EH (cell line): ENCODE measurements at places on chromosomes 2 and 18.

DNA sequence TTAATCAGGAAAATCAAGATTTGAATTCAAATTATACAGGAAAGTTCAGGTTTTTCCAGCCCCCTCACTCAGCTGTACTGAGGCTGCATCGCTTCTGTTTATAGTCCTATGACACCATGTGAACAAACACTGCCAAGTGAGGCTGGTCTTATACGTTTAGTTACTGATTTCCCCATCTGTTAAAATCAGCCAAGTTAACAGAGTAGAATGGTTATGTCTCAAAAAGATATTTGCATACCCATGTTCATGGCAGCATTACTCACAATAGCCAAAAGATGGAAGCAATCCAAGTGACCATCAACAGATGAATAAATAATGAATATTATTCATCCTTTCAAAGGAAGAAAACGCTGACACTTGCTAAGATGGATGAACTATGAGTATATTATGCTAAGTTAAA, 43.8 kb downstream of the REEP1 start:
- no peak for DNase-seq

GRCh38 chr2:11559786-11560155, 25.9 kb downstream of the GREB1 start:
- no peak for DNase-seq

GRCh38 chr18:62325806-62326645, 916 bp downstream of the TNFRSF11A start:
- peak; percentile 23 for DNase-seq

- no peak for DNase-seq
Observed at GRCh38 chr2:139465789-139466188, 685.6 kb upstream of the NXPH2 start.

DNA sequence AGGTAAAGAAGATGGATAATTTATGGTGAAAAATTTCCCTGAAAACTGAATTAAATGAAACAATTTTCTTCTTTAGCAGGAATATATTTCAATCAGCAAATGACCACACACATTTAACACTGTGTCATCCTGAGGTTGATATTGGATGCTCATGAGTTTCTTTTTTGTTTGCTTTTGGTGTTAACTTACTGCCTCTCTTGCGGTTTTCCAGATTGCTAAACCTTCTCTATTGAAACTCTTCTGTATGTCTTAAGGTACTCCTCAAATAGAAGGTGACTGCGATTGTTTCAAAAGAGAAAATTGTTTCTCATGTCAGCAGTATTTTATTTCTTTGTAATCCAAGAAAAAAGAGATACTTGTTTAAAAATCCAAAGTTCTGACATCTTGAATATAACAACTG, 99.1 kb downstream of the LRRTM1 start:
- DNase-seq, result no peak

GRCh38 chr2:219073413-219074129, 12.8 kb upstream of the IHH start:
- DNase-seq, result peak; percentile 64

- no peak for DNase-seq
Observed at GRCh38 chr2:43454791-43455190, 141.0 kb downstream of the THADA start.

GRCh38 chr2:163269374-163270021, 430.9 kb upstream of the KCNH7 start:
- no peak for DNase-seq

DNA sequence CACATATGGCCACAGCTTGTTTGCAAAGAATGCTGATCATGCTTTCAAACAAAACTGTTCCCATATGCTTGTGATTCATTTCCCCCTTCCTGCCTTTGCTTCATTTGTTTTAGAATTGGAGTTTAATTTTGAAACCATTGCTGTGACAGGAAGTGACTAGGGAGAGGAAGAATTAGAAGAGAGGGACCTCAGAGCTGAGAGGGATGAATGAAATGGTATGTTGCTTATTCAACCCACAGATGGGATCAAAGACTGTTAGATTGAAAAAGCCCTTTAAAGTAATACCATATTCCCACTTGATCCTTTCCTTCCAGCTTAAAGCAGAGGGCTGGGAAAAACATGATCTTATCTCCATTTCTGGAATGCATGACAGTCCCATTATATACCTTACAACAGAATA, 106.2 kb upstream of the RNF152 start:
- peak; percentile 97 for DNase-seq

DNA sequence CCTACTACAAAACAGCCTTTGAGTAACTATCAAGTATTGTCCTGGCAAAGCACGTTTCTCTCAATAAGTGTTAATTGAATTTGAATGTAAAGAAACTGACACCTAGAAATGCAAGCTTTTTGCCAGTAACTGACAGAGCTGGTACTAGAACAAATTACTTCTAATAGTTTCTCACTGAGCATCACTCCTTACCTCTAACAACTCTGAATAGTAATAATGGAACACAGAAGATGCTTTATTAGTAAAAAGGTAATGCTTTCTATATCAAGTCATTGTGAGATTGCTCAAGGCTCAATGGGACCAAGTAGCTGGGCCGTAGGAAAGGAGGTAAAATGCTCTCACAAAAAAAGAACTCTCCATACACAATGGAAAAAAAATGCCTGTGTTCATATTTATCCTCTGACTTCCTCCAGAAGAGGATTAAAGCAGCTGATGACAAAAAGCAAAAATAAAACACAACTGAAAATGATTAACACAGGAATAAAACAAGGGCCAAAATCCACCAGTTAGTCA, 11.8 kb downstream of the RASGRP3 start:
- DNase-seq, result no peak

- DNase-seq, result peak; percentile 51
Observed at GRCh38 chr2:215717501-215718381, 281.9 kb upstream of the FN1 start.

DNA sequence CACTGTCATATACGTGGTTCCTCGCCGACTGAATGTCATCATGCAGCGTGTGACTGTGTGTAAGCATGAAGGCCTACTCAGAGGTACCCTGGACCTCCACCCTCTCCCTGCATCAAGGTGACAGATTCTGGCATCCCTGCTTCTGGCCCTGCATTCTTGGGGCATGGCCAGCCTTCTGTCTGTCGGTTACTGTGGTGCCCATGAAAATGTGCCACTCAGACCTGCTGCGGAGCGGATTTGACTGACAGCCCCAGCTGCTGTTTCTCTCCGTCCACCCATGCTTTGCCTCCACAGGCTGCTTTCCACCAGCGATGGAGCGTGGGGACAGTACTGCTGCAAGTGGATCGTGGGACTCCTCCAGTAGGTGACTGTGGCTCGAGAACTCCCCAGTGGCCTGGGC, 9.6 kb downstream of the TMEM177 start:
- no peak for DNase-seq

DNA sequence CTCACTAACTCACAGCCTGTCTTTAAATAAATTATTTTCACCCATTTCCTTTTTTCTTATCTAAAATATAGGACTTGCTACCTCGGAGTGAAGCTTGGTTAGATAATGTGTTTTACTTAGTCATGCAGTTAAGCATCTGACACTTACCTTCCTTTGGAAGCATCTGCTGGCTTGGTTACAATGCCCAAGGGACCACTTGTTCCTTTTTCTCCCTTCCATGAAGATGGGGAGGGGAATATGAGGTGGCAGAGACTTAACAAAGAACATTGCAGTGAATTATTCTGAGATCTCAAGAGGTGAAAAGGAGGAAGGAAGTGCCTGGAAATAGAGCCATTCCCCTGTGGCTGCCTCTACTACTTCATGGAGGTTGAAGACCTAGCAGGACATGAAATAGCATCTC, 145.4 kb upstream of the FOSL2 start:
- no peak for DNase-seq

- DNase-seq, result no peak
Observed at GRCh38 chr18:44777457-44778192, 96.9 kb downstream of the SETBP1 start.

- DNase-seq, result peak; percentile 45
Observed at GRCh38 chr2:178306352-178307073, 112.2 kb downstream of the OSBPL6 start.

- peak; percentile 54 for DNase-seq
Observed at GRCh38 chr2:8821276-8822217, 15.9 kb downstream of the KIDINS220 start.

DNA sequence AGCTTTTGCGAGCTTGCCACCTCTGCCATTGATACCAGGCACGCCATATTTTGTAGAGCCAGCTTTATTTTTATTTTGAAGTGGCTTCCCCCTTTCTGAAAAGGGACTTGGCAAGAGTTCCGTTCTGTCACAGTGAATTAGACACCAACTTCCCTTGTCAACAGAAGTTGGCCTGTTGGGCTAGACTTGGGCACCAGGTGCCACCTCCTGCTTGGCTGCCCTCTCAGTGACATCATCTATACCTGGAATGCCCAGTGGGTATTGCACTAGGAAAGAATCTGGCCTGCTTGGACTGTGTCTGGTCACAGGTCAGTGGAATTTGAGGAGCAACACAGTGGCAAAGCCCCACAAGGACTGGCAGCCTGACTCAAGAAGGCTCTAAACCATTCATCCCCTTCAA, 101.0 kb downstream of the BCL2L11 start:
- DNase-seq, result no peak

DNA sequence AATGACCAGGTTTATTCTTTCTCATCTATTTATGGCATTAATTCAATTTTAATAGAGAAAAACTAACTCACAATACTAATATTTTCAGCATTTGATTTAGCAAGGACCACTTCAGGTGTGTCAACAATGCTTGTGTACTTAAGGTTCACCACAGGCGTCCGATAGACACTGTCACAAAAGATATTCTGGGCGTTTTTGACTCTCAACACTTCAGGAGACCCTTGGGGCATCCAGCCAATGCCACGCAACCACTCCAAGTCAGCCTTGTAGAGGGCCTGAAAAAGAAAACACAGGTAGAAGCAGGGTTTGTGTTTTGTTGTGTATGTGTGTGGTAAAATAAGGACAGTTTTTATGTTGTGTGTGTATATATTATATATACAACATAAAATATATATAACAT, 158.2 kb downstream of the NEB start:
- DNase-seq, result no peak

DNA sequence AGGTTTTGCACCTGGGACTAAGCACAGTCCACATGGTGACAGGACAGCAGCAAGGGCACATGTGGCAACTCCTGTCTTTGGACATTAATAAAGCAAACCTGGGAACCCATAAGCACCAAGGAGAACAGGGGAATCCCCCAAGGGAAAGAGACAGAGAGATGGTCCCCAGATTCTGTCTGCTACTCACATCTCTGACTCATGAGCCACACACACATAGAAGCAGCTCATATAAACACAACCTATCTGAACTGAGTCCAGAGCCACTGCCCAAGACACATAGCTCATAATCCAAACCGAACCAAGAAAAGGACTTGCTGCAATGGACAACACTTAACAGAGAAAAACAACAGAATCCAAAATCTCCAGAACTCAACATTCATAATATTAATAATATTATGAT, 82.5 kb downstream of the OSBPL1A start:
- peak; percentile 24 for DNase-seq

- no peak for DNase-seq
Observed at GRCh38 chr2:166140932-166141331, 13.1 kb upstream of the SCN1A start.

- peak; percentile 87 for DNase-seq
Observed at GRCh38 chr18:68267583-68267982, 447.3 kb downstream of the TMX3 start.

- DNase-seq, result no peak
Observed at GRCh38 chr2:35463805-35464596, 891.6 kb upstream of the CRIM1 start.

- DNase-seq, result no peak
Observed at GRCh38 chr2:67652679-67653078, 255.5 kb downstream of the ETAA1 start.

DNA sequence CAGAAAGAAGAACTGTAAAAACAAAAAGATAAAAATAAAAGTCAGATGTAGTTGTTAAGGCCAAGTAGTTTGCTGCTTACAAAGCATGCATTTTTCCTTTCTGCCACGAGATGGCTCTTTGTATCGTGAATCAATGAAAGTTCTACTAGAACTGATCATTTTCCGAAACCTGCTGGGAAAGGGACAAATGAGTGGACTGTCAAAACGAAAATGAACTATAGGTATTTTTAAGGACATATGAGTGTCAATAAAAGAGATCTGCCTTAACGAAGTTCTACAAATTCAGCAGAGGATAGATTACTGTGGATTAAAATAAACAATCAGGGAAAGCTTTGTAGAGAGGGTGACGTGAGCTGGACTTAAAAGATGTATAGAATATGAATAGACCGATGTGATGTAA, 15.0 kb upstream of the ELOA2 start:
- peak; percentile 53 for DNase-seq

- DNase-seq, result peak; percentile 16
Observed at GRCh38 chr2:237901932-237902850, 42.8 kb downstream of the RAMP1 start.

- DNase-seq, result no peak
Observed at GRCh38 chr18:21281603-21282002, 39.6 kb downstream of the GREB1L start.

GRCh38 chr18:72273025-72273424, 271.1 kb downstream of the CBLN2 start:
- DNase-seq, result no peak

DNA sequence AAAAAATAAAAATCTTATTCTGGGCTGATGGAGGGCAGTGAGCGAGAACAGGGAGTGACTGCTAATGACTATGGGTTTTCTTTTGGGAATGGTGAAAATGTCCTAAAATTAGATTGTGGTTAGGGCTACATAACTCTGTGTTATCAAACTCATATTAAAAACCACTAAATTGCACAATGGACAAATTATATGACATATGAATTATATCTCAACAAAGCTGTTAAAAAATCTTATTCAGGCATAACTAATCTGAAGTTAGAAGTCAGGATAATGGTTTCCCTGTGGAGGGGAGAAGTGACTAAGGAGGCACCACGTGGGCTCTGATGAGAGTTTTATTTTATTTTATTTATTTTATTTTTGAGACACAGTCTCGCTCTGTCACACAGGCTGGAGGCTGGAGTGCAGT, 32.1 kb upstream of the DPP4 start:
- peak; percentile 72 for DNase-seq

DNA sequence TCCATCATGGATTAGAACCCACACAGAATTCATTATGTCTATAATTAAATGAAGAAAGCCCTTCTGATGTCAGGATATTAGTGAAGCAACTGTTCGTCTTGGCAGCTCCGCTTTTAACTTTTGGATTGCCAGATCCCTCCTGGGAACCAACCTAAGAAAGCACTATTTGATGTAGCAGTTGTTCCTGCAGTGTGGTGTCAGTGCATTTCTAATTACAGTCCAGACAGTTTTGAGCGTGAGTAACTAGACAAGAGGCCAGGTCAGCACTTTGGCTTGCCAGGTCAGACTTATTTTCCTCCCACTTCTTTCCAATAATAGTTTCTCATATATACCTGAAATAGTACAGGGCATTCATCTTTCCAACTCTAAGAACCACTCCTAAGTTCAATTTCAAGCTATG, 13.8 kb downstream of the NRXN1 start:
- no peak for DNase-seq
